CD4-positive, CD25-positive, alpha-beta regulatory T cell (primary cell): ENCODE measurements at places on chromosomes 3 and 15.

GRCh38 chr15:66558271-66558670 is 7.5 kb downstream of the LCTL start:
- no peak for DNase-seq

DNA sequence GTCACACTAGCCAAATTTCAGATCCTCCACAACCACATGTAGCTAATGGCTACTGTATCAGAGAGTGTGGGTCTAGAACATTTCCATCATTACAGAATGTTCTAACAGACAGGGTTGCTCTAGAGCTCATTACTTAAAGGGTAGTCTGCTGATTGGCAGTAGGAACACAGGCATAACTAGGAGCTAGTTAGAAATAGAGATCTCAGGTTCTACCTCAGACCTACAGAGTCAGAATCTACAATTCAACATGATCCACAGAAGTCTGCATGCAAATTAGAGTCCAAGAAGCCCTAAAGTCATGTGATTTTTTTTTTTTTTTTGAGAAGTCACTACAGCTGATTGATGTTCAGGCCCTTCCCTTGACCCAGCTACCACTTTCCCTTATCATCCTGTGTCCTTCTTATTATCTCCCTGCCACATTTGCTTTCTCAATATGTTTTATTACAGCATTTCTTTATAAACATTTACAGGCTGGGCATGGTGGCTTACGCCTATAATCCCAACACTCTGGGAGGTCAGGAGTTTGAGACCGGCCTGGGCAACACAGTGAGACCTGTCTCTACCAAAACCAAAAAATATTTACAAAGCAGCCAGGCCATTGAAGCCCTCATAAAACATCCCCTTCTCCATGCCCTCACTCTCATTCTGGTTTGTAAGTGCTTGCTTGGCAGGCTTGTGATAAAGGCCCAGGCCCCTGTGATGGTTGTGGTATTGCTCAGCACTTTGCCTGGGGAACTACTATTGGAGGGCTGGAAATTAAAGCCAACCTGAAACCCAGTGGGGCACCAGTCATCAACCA is 3.8 kb upstream of the ABHD5 start:
- DNase-seq = no peak

DNA sequence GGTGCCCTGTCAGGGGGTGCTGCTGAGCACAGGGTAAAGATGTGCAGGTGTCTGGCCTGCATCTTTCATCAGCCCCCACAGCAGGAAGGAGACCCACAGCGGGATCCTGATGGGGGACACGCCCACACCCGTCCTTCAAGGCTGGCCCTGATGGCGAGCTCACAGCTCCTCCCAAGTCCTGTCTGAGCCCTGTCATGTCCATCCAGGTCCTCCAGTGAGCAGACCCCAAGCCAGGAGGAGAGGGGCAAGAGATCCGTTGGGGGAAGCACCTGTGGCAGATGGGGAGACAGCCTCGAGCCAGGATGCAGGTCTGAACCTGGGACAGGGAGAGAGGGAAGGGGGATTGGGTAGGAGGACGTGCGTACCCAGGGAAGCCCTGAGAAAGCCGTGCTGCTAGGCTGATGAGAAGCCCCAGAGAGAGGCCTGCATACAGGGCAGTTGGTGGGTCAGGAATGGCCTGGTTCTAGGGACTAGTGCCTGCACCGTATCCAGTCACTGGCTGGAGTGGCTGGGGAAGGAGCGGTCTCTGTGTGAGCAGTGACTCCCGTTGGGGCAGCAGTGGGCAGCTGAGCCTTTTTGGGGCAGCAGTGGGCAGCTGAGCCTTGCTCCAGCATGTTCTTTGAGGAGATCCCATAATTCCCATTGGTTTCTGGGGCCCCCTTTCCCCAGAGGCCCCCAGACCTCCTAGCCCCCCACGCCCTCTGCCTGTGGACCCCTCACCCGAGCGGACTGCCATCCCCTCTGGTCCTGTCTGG is 133.3 kb upstream of the MEF2A start:
- DNase-seq = no peak

- DNase-seq = no peak
These were observed 55.5 kb upstream of the ADAMTS9 start for GRCh38 chr3:64743156-64743886.

- DNase-seq = no peak
These were observed 98.0 kb upstream of the LIMD1 start for GRCh38 chr3:45496555-45496954.

DNA sequence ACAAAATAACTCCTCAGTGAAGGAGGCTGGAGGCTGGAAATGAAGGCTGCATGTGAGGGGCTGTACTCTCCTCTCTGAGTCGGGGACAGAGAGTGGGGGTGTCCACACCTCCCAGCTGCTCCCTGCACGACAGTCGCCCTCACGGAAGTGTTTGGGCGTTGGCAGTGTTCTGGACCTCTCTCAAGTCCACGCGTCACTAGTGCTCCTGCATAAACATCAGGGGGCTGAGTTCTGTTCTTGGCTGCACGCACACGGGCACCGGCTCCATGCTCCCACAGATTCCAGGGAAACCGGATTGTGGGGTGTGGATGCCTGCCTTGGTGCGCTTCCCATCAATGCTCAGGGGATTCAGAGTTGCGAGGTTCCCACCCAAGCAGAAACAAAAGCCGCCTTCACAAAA is 7.4 kb downstream of the RASGRF1 start:
- DNase-seq = no peak

- DNase-seq = no peak
These were observed 38.6 kb upstream of the PLXNA1 start for GRCh38 chr3:126944089-126944965.

DNA sequence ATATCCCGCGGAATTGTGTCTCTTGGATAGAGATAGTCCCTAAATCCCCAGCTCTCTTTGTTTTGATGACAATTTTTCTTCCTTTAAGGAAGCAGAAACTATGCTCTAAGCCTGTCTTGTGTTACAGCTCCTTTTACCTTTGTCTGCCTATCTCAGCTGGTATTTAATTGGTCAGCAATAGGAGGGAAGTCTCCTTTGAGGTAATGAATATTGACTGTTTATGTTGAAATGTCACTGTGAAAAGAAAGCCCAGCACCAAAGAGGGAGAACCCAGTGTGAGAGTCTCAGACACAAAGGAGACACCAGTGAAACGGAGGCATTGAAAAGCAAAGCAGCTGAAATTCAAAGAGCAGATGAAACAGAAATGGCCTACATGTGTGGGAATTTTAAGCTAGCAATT is 372.6 kb downstream of the NR2F2 start:
- no peak for DNase-seq

DNA sequence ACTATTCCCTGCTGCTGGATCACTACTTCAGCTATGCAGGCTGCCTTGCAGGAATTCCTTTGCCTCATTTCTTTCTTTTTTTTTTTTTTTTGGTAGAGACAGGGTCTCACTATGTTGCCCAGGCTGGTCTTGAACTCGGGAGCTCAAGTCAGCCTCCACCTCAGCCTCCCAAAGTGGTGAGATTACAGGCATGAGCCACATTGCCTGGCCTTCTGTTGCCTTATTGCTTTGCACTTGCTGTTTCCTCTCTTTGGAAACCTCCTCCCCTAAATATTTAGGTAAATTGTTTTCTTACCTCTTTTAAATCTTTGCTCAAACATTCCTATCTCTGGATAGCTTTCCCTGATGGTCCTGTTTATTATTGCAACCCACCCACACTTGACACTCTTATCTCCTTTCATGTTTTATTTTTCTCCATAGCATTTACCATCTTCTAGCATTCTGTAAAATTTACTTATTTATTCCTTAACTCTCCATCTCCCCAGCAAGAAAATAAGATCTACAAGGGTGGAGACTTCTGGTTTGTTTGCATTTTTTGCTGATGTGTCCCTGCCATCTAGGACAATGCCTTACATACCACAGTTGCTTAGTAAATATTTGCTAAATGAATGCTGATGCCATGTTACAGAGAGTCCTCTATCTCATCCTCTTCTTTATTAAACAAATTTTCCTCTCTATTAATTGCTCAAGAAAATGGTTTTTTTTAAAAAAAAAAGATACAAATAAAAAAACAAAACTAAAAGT is 134.8 kb downstream of the P2RY1 start:
- no peak for DNase-seq

DNA sequence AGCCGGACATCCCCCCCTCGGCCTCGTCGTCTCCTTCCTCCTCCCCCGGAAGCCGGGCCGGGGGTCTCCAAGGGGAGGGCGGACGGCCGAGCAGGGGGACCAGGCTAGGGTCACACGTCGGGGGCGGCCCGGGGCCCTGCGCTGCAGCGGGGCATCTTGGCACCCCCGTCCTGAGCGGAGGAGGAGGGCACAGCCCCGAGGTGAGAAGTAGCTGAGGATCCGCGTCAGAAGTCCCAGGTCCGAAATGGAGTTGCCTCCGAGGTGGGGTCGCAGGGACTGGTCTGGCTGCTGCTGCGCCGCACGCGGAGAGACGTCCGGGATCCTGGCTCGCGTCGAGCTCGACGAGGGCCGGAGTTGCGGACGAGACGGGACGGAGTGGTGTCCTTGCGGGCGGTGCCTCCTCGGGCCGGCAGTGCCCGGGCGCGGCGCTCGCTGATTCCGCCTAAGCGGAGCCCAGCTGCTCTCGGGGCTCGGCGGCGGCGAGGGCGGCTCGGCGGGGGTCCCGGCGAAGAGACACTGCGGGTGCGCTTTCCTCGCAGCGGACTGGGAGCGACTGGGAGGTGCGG is at the start of gene ADCY5:
Gene ADCY5, minus strand, starts transcription at position 555 of the 566 bp plus-strand sequence. Its CDS starts 545 bp downstream, at position 10.
- DNase-seq = no peak

- DNase-seq = no peak
These were observed 38.8 kb upstream of the B3GNT5 start for GRCh38 chr3:183214277-183214612.

GRCh38 chr3:154131830-154132229 is 10.6 kb downstream of the ARHGEF26 start:
- no peak for DNase-seq

DNA sequence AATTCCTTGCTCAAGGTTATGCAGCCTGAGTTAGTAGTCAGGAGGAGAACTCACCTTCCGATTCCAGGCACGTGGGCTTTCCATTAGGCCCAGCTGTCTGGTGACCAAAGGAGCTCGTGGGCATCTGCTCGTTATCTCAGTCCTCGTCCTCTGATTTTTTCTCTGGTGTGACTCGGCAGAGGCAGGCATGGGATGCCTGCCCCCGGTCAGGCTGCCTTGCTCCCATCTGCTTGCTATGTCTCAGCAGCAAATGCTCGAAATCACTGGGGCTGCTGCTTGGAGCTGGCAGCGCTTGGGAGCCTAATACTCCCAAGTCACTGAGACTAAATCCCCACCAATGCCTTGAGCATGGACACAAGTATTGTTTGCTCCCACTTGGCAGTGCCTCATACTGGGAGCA is 84.5 kb upstream of the NMNAT3 start:
- no peak for DNase-seq

- DNase-seq = no peak
These were observed 12.6 kb downstream of the CEP152 start for GRCh38 chr15:48798319-48798718.

GRCh38 chr3:81913886-81914663 is 152.6 kb upstream of the GBE1 start:
- DNase-seq = no peak

GRCh38 chr3:38348903-38349302 is 2.3 kb downstream of the XYLB start:
- DNase-seq = no peak

- DNase-seq = no peak
These were observed 268.0 kb downstream of the LPP start for GRCh38 chr3:188421836-188422540.

DNA sequence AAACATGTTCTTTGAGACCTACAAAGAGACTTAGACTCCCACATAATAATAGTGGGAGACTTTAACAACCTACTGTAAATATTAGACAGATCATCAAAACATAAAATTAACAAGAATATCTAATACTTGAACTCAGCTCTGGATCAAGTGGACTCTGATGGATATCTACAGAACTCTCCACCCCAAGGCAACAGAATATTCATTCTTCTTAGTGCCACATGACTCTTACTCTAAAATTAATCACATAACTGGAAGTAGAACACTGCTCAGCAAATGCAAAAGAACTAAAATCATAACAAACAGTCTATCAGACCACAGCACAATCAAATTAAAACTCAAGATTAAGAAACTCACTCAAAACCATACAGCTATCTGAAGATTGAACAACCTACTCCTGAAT is 15.9 kb upstream of the PLSCR2 start:
- DNase-seq = no peak
